ENCODE measurements at places on chromosomes 11 and 22.

DNA sequence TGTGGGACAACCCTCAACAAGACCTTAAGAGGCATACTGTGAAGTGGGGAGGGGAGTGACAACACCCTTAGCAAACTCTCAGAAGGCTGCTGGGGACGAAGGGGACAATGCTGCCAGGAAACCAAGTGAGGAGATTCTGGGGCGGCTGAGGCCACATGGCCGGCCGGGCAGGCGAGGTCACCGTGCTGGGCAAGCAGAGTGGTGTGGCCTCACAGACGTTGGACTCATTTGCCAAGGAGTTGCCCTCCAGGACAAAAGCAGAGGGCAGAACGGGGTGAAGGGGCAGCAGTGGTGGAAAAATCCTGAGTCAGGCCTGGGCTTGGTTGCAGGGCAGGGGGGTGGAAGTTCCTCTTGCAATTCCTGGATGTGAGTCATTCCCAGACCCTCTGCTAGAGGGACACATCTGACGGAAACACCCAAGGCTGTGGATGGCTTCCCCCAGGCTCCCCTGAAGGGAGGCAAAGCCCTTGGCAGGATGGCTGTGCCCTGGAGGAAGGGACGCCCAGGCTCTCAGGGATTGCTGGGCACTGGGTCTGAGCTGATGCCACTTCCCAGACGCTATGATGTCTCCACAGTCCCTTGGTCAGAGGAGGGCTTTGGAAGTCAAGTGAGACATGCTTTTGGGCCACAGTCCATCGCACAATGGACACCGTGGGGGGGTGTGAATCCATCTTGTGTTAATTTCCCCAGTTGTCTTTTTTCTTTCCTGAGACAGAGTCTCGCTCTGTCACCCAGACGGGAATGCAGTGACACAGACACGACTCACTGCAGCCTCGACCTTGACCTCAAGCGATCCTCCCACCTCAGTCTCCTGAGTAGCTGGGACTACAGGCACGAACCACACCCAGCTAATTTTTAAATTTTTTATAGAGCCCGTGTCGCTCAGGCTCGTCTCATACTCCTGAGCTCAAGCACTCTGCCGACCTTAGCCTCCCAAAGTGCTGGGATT is 16.2 kb upstream of the SHANK3 start:
- no peak for DNase-seq

- no peak for DNase-seq
Observed at GRCh38 chr11:12251666-12252560, 125.5 kb upstream of the PARVA start.

GRCh38 chr11:87740968-87741367 is 434.3 kb downstream of the RAB38 start:
- no peak for DNase-seq

GRCh38 chr11:5288906-5289550 is 12.7 kb downstream of the OR51B4 start:
- DNase-seq = no peak

GRCh38 chr11:82080160-82080559 is 653.5 kb downstream of the FAM181B start:
- no peak for DNase-seq

DNA sequence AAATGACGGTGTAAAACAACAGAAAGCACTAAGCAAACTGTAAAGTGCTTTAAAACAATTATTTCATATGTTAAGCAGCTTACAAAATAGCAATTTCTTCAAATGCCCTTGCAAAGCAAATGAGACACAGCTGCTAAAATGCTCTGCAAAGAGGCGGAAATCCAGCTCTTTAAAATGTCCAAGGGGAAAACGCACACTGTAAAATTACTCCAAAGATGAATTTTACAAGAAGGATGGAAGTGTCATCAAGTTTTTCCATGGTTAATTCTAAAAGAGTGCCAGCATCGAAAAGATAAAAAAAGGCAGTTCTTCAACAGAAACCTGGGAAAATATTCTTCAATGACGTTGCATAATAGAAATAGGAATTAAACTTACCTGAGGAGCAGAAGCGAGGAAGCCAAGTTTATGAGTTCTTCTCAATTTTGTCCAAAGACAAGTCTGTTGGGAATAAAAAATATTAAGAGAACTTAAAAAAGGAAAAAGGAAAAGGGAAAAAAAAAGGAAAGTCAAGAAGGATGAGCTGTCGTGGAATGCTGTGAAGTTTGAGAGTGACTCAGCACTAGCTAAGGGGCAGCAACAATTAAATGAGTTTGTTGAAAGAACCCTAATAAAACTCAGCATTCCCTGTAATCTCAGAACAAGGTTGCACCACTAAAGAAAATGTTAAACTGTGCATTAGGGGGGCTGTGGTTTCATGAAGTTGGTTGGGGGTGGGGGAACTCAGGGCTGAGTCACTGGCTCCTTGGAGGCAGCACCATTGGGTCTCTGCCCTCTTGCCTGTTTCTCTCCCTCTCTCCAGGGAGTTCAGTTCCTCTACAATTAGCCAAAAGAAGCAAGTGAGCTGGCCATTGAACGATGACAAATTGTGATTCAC is 64.2 kb upstream of the BLID start:
- DNase-seq = no peak

GRCh38 chr22:28846994-28847393 is 36.4 kb upstream of the ZNRF3 start:
- DNase-seq = no peak

DNA sequence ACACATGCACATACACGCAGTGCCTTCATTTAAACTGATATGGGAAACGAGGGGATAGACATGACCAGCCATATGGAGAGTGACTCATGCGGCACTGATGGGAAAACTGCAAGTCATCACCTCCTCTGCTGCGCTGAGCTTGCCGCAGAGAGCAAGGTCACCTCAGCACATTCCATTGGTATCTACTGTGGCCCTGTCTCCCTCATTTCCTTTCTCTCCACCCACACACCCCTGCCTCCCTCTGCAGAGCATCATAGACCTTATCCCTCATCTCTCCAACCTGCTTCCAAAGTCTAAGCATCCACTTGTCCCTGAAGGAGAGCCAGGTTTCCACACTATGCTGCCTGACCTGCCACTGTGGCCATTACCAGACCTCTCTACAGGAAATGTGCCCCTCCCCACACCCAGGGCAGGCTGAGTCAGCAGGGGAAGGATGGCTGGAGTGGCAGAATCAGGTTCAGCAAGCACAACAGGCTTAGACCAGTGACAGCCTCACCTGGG is 116.9 kb upstream of the SNX19 start:
- DNase-seq = no peak

DNA sequence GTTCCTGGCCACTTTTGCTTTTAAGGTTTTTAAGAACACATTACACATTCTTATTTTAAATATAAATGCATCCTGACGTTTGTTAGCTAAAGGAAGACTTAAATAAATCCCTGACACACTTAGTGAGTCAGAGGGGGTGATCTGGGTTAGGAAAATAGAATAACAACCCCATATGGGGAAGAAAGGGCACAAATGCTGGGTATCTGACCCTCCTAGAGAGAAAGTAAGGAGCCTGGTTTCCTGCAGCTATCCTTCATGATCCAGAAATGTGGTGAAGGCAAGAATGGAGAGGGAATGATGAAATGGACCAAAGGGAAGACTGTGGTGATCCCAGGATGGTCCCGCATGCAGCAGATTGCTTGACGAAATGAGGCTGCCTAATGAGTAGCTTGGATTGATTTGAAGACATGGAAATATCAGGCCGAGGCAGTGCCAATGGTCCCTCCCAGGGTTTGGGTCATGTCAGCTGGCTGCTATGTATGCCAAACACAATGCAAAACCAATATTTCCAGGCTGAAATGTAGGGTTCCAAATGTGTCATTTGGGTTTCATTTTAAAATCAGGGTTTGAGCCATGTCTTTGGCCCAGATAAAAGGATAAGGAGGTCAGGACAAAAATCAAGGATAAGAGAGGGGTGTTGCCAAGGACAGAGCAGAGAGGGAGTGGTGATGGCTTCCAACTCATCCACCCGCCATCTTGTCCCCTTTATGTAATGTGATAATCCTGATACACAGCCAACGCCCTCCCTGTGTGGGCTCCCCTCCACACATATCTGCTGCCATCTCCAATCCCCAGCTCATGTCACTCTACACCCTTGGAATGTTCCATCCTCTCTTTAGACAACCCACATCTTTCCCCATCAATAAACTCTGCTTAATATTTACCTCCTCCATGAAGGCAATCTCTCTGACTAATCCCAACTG is 135.1 kb upstream of the PITPNB start:
- no peak for DNase-seq

All from NCI-H2171 treated with DMSO at 0.1 percent for 48 hours (cell line).